ENCODE measurements at places on chromosomes 3 and 15. TPM values are rescaled to one million over a fixed set of nuclear protein-coding genes. Genes with fewer than 3 reads are reported as not detected.

Gene CD96
- 0.13 TPM for polyA plus RNA-seq

Gene TSPAN3
- polyA plus RNA-seq, result 193 TPM

Gene GOLGA6L4
- polyA plus RNA-seq, result 0.44 TPM

Gene CEMIP
- polyA plus RNA-seq, result 2.2 TPM

Gene SLC22A14
- polyA plus RNA-seq, result 0.08 TPM

Gene CTXN2
- not detected for polyA plus RNA-seq

Gene DUSP7
- 121 TPM for polyA plus RNA-seq

Gene DGKG
- polyA plus RNA-seq, result 0.22 TPM

Gene GPR171
- not detected for polyA plus RNA-seq

Gene EPHB3
- 2.2 TPM for polyA plus RNA-seq
